ENCODE measurements at places on chromosomes 1 and 21. TPM values are rescaled to one million over a fixed set of nuclear protein-coding genes. Genes with fewer than 3 reads are reported as not detected.

GRCh38 chr1:161158316-161159010, 837 bp upstream of the USP21 start:
- no peaks in the 10 kb centered on the region for H3K27me3 ChIP-seq
- H3K36me3 ChIP-seq: no peaks in the 10 kb centered on the region
- peak overlapping the region; percentile 93 for H3K4me3 ChIP-seq

DNA sequence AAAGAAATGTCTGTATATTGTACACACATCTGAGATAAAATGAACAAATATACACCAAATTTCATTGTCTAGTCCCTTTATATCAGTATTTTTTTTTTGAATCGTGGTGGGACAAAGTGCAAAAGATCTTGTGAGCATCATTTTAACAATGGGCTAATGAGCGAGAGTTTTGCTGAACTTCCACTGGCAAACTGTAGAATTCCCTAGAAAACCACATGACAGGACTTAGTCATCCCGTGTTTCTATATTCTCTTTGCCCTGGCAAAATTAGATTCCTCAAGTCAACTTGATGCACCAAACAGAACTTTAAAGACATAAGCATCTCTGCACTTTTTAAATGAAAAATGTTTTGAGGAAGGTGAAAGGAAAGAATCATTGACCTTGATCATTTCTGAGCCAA, 488.2 kb upstream of the PTBP2 start:
- H3K4me1 ChIP-seq: no peaks in the 10 kb centered on the region
- no peak overlapping the region for H3K4me3 ChIP-seq
- no peak for DNase-seq
- no peaks in the 10 kb centered on the region for H3K36me3 ChIP-seq

- DNase-seq: peak; percentile 81
- no peaks in the 10 kb centered on the region for H3K36me3 ChIP-seq
- H3K27ac ChIP-seq: no peak within 1 kb of the TSS
- H3K4me1 ChIP-seq: no peaks in the 10 kb centered on the region
- no peaks in the 10 kb centered on the region for H3K27me3 ChIP-seq
Measured at GRCh38 chr1:24555591-24556413, at the start of gene NCMAP. Gene NCMAP, plus strand, starts transcription at chr1:24556087. Its CDS starts 39,344 bp downstream, at chr1:24595431.

DNA sequence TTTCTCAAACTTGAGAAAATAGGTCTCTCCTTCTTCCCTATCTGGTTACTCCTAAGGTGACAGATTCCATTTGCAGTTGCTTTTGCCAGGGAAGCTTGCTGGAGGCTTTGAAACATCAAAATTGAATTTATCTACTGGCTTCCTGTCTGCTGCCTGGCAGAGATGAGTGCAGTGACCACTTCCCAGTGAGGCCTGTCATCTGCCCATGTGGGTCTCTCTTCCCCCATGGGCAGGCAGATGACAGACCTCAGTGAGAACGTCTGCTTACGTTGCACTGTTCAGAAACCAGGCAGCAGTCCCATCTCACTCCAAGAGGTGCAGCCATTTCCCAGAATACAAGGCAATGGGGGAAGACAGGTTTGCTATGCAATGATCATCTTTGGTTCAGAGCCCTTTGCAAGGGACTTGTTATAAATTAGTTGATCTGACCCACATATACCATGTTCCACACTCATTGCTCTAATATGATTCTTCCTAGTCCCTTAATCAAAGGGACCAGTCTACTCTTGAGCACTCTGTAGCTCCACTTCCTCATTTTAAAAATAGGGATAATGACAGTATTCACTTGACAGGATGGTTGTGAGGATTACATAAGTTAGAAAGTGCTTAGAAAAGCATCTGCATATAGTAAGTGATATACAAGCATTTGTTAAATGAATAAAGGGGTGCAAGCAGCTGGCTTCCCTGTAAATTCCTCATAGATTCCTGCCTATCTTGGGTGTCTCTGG, 10.6 kb downstream of the PGBD5 start:
- H3K4me1 ChIP-seq: no peaks in the 10 kb centered on the region
- no peaks in the 10 kb centered on the region for H3K27me3 ChIP-seq
- H3K27ac ChIP-seq: no peak overlapping the region
- H3K36me3 ChIP-seq: no peaks in the 10 kb centered on the region

- no peaks in the 10 kb centered on the region for H3K27me3 ChIP-seq
- no peak overlapping the region for H3K4me3 ChIP-seq
- no peak overlapping the region for H3K27ac ChIP-seq
- no peaks in the 10 kb centered on the region for H3K4me1 ChIP-seq
- no peaks in the 10 kb centered on the region for H3K36me3 ChIP-seq
Measured at GRCh38 chr1:205934788-205935187, 8.5 kb downstream of the SLC26A9 start.

DNA sequence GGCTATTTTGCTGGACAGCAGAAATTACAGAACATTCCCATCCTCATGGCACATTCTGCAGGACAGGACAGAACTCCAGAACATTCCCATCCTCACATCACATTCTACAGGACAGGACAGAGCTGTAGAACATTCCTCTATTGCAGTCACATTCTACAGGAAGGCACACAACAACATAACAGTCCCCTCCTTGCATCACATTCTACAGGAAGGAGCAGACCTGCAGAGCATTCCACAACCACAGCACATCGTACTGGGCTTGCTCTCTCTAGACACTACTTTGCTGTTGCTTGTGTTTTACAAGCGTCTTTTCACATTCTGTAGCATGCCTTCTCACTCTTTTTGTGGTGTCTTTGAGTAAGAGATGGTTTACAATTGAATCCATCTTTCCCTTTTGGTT, 26.8 kb upstream of the ABCB10 start:
- no peak for DNase-seq
- H3K4me3 ChIP-seq: no peak overlapping the region
- no peaks in the 10 kb centered on the region for H3K36me3 ChIP-seq
- H3K27ac ChIP-seq: no peak overlapping the region

DNA sequence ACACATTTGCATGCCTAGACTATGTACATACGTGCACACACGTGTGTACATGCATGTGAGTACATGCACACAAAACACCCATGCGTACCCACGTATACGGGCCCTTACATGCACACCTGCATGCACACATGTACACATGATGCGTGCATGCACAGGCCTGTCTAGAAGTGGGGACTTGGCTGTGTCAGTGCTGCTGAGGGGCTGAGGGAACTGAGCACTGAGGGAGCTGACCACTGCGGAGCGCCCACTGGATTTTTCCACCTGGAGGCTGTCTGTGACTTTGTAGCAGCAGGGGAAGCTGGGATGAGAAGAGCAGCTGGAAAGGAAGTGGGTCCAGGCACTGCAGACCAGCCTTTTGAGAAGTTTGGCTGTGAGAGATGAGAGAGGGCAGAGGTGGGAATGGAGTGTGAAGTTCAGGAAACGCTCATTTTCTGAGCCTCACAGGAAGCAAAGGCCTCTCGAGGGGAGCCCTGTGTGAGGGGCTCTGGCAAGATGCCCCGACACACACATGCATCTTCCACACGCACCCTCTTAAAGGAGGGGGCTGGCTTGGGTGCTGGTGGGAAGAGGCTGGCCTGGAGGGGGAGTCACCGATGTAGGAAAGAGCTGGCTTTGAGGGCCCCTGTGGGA, 20.9 kb downstream of the PODN start:
- no peak overlapping the region for H3K27ac ChIP-seq
- no peaks in the 10 kb centered on the region for H3K27me3 ChIP-seq
- no peaks in the 10 kb centered on the region for H3K4me1 ChIP-seq

GRCh38 chr1:212412374-212412773, 2.3 kb downstream of the PACC1 start:
- no peaks in the 10 kb centered on the region for H3K27me3 ChIP-seq
- DNase-seq: no peak
- H3K27ac ChIP-seq: no peak overlapping the region

- no peaks in the 10 kb centered on the region for H3K27me3 ChIP-seq
- peaks cover 77% of the 10 kb centered on the region for H3K36me3 ChIP-seq
- H3K27ac ChIP-seq: no peak overlapping the region
Measured at GRCh38 chr1:100277866-100278265, 11.8 kb downstream of the RTCA start.

DNA sequence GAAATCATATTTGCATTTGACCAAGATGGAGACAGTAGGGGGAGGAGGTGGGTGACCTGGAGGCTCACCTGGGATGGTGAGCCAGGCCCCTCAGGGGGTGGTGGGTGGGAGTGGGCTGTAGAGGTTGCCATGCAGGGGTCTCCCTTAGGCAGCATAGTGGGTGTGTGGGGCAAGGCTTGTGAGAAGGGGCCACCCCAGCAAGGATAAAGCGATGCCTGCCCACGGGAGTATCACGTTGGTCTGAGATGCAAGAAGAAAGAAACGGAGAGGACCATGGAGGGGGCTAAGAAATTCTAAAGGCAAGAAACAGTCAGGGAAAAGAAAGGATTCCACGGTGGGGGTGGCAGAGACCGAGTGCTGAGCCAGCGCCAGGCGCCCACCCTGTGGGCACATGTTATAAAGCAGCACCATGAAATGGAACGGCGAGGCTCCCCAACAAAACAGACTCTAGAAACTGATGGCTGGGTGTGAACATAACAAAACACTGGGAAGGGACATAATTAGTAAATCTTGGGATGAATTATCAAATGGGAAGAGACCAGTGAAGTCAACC, 11.7 kb upstream of the C2CD2 start:
- no peak overlapping the region for H3K27ac ChIP-seq
- H3K36me3 ChIP-seq: no peaks in the 10 kb centered on the region
- H3K4me3 ChIP-seq: no peak overlapping the region
- no peaks in the 10 kb centered on the region for H3K27me3 ChIP-seq

The LGR6 gene
- total RNA-seq: 0.40 TPM

The ARTN gene
- not detected for total RNA-seq

The C8B gene
- total RNA-seq: 422 TPM

The RTCA gene
- total RNA-seq: 13.3 TPM

The KRTAP7-1 gene
- not detected for total RNA-seq

The LYPD8 gene
- not detected for total RNA-seq

Data from right lobe of liver (tissue), 6 donors.